Panc1 (cell line): ENCODE measurements at places on chromosomes 2 and 18. TPM values are rescaled to one million over a fixed set of nuclear protein-coding genes. Genes with fewer than 3 reads are reported as not detected.

DNA sequence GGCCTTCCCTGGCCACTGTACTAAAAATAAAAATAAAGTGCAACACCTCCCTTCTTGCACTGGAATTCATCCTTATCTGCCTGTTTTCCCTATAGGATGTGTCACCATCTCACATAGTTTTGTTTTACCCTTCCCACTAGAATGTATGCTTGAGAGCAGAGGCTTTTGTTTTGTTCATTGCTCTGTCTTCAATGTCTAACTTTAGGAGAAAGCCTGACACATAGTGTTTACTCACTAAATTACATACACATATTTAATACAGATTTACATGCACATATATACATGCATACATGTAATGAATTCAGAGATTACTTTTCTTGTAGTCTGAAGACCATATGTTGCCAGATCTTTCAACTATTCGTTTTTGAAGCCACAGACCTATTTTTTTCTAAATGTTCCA is 23.0 kb downstream of the CD302 start:
- H3K27me3 ChIP-seq, result no peaks in the 10 kb centered on the region
- H3K27ac ChIP-seq, result no peak overlapping the region
- no peak overlapping the region for H3K4me3 ChIP-seq
- H3K4me1 ChIP-seq, result no peaks in the 10 kb centered on the region; the same call in 1 of the 2 replicates
- H3K36me3 ChIP-seq, result peaks cover 2% of the 10 kb centered on the region
- DNase-seq, result no peak

DNA sequence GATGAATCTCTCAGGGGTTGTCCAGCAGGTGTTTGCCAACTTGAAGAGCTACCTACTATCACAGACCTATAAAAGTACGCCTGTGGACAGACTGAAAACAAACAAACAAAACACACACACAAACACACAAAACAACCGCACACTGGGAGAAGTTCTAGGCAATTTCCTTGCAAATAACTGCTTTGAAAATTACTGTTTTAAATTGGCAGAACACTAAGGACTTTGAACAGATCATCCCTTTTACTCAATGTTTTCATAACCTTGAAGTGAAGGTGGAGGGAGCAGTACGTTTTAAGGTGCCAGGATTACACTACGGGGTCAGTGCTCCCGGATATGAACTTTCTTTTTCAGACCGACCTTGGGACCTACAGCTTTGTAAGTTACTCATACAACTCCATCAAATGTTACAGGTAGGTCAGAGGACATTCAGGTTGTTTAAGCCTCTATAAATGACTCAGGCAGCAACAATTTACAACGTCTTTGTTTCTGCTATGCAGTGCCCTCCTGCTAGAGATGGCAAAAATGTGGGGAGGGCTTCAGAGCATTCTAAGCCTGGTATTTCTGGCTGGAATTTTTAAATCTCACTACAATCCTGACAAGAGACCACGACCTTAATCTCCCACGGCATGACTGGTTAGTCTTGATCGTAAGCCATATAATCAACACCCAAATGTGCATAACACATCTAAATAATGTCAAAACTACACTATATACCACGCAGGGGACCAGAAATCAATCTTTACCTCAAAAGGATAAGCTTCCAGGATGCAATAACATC is 1.4 kb upstream of the SLC20A1 start:
- H3K27me3 ChIP-seq, result no peaks in the 10 kb centered on the region
- peak overlapping the region; percentile 94 for H3K27ac ChIP-seq
- peaks cover 25% of the 10 kb centered on the region for H3K36me3 ChIP-seq
- DNase-seq, result no peak
- H3K4me3 ChIP-seq, result peak overlapping the region; percentile 86

RAX gene
- not detected for total RNA-seq

INHBB gene
- total RNA-seq, result 38.2 TPM

- no peak overlapping the region for H3K27ac ChIP-seq
- H3K4me1 ChIP-seq, result no peaks in the 10 kb centered on the region
- DNase-seq, result no peak
- H3K4me3 ChIP-seq, result no peak overlapping the region
- no peaks in the 10 kb centered on the region for H3K27me3 ChIP-seq
- no peaks in the 10 kb centered on the region for H3K36me3 ChIP-seq
Measured at GRCh38 chr2:240211598-240212424, 71.4 kb upstream of the OTOS start.

MROH2A gene
- total RNA-seq, result not detected

NEU2 gene
- not detected for total RNA-seq

TPO gene
- total RNA-seq, result not detected

- H3K4me3 ChIP-seq, result no peak overlapping the region
- no peak overlapping the region; the same call in 1 of the 2 replicates for H3K27ac ChIP-seq
- DNase-seq, result no peak
- H3K4me1 ChIP-seq, result peaks cover 41% of the 10 kb centered on the region
Measured at GRCh38 chr2:9649261-9649660, 18.5 kb upstream of the YWHAQ start.

NXPH2 gene
- total RNA-seq, result 5.4 TPM

DNA sequence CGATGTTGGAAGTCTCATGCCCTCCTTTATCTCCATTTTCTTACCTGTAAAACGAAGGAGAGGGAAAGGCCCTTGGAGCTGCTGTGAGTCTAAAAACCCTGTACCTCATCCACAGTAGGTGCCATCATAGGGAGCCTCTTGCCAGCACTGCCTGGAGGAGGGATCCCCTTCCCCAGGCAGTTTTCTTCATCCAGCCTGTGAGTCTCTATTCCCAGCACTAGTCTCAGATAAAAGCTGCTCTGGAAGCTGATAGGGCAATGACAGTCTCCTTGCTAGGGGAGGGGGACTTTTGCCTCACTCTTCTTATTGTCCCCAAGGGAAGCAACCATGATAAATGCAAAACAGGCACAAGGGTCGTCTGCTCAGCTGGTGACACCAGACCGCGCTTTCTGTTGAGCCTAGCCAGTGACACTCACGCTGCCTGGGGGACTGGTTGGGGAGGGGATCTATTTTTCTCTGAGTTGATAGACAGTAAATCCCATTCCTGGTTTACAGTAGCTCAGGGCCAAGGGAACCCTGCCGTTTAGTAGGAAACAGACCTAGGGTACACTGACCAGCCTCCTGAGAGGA is 139.5 kb upstream of the NABP1 start:
- H3K27ac ChIP-seq, result no peak overlapping the region
- no peaks in the 10 kb centered on the region for H3K4me1 ChIP-seq
- no peaks in the 10 kb centered on the region for H3K36me3 ChIP-seq
- DNase-seq, result no peak
